Progenitor cell of endocrine pancreas (in vitro differentiated cells): ENCODE measurements at places on chromosomes 7 and 10.

DNA sequence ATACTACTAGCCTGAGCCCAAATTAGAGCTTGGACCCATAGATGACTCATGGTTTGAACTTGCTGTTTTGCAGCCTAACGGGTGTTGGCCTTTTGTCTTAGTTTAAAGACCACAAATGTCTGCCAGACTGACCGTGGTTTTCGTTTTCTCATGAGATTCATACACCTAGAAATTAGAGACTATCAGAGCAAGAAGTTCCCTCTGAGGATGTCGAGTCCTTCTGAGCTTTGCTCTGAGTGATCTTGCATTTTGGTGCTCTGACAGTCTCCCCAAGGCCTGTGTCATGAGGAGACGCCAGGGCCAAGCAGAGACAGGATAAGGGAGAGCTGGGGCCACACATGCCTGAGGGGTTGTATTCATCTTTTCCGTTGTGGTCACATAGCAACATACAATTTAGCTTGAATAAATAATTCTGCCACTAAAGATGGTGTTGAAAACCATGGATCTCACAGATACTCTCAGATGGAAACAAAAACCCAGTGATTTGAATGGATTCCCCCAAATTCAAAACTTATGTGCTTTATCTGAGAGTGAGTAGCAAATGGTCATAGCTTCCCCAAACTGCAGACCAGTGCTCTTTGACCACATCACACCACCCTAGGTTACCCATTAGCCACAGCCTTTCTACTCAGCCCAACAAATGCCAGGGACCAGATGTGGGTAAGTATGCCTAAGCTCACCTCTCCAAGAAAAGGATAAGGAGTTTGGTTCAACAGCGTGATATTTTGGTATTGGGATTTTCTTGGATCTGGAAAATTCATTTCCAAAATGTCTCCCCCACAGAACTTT lies 762.0 kb upstream of the IGFBP3 start:
- DNase-seq, result no peak

GRCh38 chr7:81854518-81854917 lies 84.7 kb upstream of the HGF start:
- DNase-seq, result no peak

GRCh38 chr7:100612730-100613390 lies 520 bp downstream of the MOSPD3 start:
- DNase-seq, result peak; percentile 27

GRCh38 chr7:155848691-155849669 lies 36.7 kb upstream of the SHH start:
- DNase-seq, result no peak

DNA sequence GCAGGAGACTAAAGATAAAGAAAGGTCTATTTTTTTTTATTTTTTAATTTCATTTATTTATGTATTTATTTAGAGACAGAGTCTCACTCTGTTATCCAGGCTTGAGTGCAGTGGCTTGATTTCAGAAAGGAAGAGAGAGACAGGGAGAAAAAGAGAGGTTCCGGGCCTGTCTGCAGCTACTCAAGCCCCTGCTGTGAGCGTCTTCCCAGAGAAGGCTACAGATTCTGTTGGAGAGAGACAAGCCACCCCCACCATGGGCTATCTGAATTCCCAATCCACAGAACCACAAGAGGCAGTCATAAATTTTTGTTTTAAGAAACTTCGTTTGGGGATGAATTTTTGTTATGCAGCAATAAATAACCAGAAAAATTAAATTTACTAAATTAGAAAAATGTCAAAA lies 68.1 kb downstream of the CALN1 start:
- DNase-seq, result no peak

- DNase-seq, result no peak
Observed at GRCh38 chr7:27922907-27923641, 183.1 kb downstream of the TAX1BP1 start.

GRCh38 chr7:84162584-84162983 lies 32.0 kb downstream of the SEMA3A start:
- DNase-seq, result no peak

- DNase-seq, result no peak
Observed at GRCh38 chr10:20115894-20116293, 299.7 kb downstream of the PLXDC2 start.

- DNase-seq, result no peak
Observed at GRCh38 chr10:31765541-31765940, 163.1 kb downstream of the ARHGAP12 start.

GRCh38 chr10:95414016-95414830 lies 123.4 kb upstream of the PDLIM1 start:
- no peak for DNase-seq

- no peak for DNase-seq
Observed at GRCh38 chr7:142391191-142391992, 133.5 kb upstream of the PRSS58 start.

GRCh38 chr10:104931612-104932134 lies 290.6 kb downstream of the SORCS3 start:
- DNase-seq, result no peak

- DNase-seq, result no peak
Observed at GRCh38 chr7:133253519-133253875, 619 bp downstream of the EXOC4 start.

GRCh38 chr7:13988731-13989125 lies 738 bp downstream of the ETV1 start:
- DNase-seq, result no peak

DNA sequence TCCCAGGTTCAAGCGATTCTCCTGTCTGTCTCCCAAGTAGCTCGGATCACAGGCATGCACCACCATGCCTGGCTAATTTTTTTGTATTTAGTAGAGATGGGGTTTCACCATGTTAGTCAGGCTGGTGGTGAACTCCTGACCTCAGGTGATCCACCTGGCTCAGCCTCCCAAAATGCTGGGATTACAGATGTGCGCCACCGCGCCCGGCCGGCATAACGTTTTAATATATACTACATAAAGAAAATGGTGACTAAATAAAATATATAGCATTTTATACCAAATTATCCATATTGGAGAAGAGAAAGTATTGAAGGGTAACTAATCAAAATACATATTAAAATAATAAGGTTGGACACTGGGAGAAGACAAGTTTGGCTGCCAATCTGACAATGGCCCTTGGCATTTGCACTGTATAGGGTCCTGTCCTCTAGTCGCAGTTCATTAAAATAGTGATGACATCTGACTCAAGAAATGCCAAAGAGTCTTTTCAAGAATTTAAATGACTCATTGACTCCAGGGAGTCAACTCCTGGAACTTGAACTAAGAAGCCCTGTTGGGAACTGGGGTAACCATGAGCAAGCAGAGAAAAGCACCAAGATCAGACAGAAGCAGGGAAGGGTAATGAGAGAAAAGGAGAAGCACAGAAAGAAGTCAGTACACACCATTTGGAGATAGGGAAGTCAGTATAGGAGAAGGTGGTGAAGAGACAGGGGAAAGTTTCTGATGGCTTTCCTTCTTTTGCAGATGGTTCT lies 91.1 kb downstream of the CH25H start:
- no peak for DNase-seq

GRCh38 chr7:100170101-100170897 lies 1.9 kb upstream of the GAL3ST4 start:
- DNase-seq, result no peak

DNA sequence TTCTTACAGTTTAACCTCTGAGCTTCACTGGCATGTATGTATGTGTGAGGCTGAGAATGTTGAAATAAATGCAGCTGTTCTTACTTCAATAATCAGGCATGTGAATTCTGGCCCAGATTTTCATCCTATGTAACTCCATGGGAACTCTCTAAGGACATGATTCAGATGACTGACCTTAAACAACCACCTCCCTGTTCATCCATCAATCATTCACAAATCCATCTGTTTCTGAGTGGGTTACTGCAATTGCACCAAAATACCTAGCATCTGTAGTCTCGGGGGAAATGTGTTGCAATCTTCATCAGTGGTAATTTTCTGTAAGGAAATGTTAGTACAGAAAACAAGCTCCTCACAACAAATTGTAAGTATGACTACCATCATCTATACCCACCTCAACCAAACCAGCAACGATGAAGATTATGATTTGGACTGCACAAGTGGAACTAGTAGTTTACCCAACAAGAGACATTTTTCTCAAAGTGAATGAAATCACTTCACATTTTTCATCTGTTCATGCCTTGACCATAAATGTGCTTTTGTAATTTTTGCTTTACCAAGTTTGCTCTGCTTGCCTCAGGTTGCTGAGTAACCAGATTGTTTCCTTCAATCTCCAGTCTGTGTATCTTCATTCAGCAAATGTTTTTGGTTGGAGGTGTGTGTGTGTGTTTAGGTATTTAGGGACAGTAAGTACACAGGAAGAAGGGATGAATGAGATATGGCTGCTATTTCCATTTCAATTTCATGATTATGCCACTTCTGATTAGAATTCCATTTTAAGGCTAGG lies 65.7 kb upstream of the FZD8 start:
- DNase-seq, result no peak

DNA sequence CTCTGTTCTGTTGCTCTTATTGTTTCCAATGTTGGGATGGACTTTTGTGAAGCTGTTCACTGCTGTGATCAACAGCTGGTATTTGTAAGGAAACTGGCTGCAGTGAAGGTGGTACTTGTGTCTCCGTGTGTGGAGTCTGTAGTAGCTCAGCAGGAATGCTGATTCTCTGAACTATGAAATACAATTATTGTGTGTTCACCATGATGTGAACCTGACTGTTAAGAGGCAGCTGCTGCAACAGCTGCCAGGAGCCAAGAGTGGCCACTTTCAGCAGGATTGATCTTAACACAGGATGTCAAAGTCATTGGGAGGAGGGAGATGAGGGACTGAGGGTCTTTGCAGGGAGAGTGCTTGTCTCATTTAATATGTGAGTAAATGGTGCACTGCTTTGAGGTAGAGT lies 13.9 kb downstream of the VSTM2A start:
- no peak for DNase-seq

DNA sequence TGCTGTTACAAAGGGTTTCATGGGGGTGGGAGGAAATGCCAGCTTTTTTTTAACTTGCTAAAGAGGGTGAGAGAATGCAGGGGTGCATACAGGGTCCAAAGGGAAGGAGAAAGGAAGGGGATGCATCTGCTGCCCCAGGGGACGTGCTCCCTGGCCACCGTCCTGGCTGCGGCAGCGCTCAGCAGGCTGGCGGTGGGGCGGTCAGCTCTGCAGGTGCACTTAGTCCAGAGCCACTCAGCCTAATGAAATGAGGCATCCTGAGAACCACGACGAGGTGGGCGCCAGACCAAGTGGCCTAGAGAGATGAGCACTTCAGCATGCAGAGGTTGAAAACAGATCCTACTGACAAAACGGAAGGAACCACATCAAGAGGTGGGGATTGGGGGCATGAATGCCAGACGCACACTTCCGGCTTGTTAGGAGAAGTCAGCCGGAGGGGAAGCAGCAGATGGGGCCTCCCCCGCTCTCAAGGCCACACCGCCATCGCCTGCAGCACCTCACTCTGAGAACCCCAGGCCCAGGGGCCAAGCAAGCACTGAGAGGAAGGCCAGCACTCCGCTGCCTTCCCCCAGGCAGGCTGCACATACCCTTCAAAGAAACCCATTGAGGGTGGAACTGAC lies 94.5 kb downstream of the MAD1L1 start:
- no peak for DNase-seq

- DNase-seq, result no peak
Observed at GRCh38 chr7:77657427-77658224, 38.6 kb upstream of the RSBN1L start.

DNA sequence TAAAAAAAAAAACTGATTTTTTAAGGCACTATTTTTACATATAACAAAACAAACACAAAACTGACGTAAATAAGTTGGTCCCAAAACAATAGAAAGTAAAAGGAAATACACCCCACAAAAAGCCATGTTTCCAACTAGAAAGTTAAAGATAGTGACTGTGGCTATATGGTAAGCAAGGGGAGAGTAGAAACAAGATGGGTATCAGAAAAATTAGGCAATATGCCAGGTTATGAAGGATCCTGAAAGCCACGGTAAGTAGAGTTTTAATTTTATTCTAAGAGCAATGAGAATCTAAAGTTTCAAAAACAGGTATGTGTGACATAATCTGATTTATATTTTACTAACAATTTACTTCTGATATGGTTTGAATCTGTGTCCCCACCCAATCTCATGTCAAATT lies 61.5 kb downstream of the BRAF start:
- no peak for DNase-seq

- no peak for DNase-seq
Observed at GRCh38 chr10:75466886-75467285, 35.5 kb downstream of the LRMDA start.

- DNase-seq, result no peak
Observed at GRCh38 chr10:112970021-112970420, 20.0 kb downstream of the TCF7L2 start.

- DNase-seq, result no peak
Observed at GRCh38 chr10:35613597-35614226, 8.6 kb downstream of the GJD4 start.

GRCh38 chr10:113331961-113332360 lies 220.9 kb upstream of the HABP2 start:
- DNase-seq, result no peak

DNA sequence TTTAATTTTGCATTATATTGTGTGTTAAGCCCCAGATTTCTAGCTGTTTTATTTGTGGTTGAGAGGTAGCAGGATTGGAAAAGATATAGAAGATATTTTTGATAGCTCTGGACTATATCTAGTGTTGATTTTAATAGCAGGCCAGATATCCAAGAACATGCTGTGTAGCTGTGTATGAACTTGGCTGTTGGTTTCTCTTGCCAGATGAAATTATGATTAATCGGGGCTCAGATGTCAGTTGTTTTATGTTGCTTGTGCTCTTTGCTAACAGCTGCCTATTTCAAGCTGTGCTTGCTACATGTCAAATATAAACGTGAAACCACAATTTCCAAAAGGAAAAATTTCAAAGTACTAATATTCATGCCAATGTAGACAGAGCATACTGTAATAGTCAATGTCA lies 141.1 kb downstream of the GRM3 start:
- DNase-seq, result no peak

DNA sequence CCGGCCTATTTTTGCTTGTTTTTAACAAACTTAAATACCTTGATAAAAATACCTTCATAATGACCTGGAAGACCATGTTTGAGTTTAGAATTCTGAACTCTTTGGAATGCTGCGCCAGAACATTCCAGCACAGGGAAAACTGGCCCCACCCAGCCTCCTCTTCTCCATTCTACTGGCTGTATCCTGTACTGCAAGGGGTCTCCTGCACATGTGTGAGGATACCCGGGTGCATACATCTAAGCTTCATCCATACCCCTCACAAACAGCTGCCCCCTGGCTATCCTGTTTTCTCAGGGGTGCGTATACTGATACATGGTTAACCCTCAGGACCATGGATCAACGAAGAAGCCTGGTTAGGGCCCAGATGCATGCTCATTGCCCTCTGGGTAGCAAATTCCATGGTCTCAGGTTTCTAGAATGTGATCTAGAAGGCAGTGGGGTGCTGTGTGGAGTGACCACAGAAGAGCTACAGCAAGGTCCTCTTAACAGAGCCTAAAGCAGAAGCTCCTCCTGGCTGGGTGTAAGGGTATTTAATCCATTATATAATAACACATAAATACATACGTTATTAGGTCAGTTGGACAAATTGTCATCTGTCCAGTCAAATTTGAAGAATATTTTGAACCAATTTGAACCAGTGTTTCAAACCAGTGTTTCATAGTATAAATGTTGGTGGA lies 26.1 kb downstream of the HACD1 start:
- no peak for DNase-seq

DNA sequence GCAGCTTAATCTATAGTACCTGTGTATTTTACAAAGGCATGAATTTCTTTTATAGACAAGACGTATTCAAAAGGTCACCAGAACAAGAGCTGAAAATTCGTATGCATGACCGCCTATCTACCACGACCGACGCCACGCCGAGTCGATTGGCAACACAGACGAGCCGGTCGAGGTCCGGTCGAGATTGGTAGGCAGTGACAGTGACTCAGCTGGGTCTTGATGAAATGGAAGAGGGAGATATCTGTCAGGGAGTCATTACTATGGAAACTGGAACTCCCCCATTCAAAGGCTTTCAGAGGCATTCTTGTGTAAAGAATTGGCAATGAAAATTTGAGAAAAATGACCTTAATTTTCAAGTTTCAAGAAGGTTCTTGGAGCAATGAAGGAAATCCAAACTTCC lies 2.1 kb downstream of the ATP5MK start:
- DNase-seq, result no peak
